Stimulated activated CD4-positive, alpha-beta T cell treated with anti-CD3 and anti-CD28 coated beads, Interleukin-4, amount 100 ng/mL, for 4 hours (primary cell): ENCODE measurements at places on chromosomes 2 and 18.

- DNase-seq = no peak
These were observed 80.2 kb upstream of the PKDCC start for GRCh38 chr2:41967476-41968181.

- DNase-seq = no peak
These were observed 147.7 kb upstream of the DPP10 start for GRCh38 chr2:114294741-114295140.

DNA sequence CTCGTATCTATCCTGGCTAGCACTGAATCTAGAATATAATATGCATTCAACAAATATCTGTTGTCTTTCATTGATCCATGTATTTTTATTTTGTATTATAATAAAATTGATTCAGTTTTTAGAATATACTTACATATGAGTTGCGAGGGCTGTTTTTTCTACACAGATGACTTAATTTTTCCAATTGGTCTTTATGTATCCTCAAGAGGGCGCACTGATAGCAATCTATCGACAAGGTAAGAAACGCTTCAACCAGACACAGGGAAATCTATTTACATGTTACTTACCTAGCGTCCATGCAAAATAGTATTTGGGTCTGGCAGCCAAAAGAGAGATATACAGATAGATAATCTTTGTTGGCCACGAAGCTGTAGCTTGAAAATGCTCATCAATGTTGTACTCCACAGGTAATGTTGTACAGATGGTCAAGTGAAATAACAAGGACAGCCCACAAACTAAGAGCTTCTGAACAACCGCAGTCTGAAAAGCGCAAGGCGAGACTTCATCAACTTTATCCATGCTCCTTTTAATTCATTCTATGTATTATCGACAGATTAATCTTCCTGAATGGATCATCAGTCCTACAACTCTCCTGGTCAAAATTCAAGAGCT, 35.5 kb upstream of the KIDINS220 start:
- DNase-seq = no peak

GRCh38 chr2:120863146-120863545, 127.5 kb downstream of the GLI2 start:
- DNase-seq = no peak

DNA sequence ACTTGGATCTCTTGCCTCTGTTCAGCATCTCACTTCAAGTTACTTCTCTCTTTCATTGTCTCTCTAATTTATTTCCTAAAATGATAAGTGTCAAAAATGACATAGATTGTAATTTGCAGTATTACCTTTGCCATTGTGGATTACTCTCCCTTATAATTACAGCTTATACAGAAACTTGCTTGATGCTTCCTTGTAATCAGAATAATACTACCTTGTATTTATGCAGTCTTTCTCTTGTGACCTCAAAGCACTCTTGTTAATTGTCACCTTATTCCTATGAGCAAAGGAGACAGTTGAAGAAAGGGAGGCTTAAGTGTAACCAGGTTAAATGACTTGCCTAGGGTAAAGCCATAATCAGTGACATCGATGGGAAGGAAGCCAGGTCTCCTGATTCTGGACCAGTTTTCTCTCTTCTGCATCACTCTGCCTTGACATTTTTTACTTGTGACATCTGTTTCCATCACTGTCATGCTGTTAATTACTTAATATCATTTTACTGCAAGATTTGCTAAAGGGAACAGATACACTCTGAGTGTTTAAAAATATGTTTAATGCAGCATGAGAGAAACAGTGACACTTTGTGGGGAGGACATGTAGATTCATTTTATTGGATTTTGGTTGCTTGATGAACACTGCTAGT, 388.6 kb downstream of the PARD3B start:
- no peak for DNase-seq

GRCh38 chr2:232473467-232473890, 14.2 kb downstream of the ECEL1 start:
- no peak for DNase-seq

GRCh38 chr2:212141499-212141898, 397.1 kb downstream of the ERBB4 start:
- no peak for DNase-seq

DNA sequence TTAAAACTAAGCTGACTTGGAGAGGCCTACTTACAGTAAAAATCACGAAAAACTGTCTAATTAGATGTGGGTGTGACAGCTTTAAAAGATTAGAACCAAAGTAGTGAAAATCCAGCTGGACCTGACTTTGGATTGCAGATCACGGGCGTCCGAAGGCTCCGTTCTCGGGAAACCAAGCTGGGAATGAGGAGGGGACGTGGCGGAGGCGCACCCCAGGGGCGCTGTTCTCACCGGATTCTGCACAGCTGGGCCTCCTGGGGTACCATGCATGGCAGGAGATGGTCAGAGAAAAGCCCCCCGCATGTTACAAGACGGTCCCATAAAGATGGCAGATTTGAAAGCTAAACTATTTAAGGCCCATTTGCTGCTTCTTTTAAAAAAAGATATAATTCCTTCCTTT, 5.0 kb upstream of the OTOS start:
- DNase-seq = no peak

DNA sequence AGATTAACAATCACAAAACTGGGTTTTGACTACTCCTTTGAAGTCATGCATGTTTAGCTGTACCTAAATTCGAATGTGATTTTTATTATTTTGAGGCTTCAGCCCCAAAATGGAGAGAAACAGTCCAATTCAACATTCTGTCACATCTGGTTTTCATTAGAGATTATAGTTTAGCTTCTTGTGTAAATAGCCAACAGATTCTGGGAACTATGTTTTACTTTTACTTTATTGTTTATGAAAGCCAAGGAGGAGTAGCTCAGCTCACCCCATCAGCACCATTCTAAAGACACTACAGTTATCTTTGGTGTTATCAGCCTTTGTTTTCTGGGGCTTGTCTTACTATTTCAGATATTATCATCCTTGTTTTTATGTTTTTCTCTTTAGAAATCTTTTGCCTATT, 465.0 kb upstream of the CWC22 start:
- DNase-seq = no peak

DNA sequence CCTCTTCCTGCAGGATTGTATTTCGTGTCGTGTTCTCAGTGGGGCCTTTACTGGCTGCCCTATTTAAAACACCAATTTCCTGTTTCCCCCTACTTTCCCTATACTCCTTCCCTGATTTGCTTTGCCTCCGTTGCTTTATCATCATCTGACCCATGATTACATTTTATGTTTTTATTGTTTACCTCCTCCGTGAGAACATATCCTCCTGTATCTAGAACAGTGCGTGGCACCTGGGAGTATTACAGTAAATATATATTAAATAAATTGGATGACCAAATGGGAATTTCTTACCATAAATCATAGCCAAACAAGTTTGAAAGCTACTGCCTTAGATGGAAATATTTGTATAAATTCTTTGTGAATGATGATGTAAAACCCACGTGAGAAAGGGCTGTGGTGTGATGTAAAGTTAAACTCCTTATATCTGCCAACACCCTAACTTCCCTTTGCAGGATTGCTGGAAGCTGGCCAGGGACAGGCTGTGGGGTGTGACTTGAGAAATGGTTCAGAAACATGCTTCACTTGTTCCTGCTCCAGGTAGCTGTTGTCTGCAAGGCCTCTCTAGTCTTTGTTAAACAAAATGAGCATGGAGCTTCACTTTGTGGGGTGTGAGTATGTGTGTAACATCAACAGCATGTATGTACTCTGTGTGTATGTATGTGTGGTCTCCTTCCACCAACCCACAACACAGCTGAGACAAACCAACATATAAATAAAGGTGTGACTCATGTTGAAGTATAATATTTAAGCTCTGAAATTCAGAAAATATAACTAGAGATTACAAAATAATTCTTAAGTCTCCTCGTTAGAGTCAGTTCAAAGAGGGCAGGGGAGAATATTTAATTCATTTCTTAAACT, 40.3 kb downstream of the LHCGR start:
- no peak for DNase-seq

DNA sequence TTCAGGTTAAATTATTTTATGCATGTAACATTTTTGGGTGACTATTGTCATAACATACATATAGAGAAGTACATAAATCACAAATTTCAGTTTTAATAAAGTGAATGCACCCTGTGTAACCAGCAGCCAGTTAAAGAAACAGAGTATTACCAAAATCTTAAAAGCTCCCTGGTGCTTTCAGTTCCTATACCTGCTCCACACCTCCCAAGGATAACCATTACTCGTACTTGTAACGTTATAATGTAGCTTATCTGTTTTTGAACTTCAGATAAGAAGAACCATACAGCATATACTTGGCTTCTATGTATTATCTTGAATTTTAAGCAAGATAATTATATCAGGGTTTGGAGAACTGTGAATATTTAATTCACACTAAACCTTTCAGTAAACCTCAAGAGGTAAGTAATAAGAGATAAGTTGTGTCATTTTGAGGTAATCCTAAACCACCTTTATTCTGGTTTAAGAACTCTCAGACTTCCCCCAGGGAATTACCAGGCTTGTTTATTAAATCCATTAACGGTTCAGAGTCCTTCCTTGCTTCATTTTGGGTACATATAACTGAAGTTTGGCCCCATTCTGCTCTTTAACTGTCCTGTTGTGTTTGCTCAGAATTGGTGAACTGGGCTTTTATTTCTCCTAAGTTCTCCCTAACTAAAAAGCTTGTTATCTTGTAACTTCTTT, 58.6 kb downstream of the LCLAT1 start:
- no peak for DNase-seq

GRCh38 chr18:8754995-8755960, 49.9 kb downstream of the MTCL1 start:
- DNase-seq = no peak

DNA sequence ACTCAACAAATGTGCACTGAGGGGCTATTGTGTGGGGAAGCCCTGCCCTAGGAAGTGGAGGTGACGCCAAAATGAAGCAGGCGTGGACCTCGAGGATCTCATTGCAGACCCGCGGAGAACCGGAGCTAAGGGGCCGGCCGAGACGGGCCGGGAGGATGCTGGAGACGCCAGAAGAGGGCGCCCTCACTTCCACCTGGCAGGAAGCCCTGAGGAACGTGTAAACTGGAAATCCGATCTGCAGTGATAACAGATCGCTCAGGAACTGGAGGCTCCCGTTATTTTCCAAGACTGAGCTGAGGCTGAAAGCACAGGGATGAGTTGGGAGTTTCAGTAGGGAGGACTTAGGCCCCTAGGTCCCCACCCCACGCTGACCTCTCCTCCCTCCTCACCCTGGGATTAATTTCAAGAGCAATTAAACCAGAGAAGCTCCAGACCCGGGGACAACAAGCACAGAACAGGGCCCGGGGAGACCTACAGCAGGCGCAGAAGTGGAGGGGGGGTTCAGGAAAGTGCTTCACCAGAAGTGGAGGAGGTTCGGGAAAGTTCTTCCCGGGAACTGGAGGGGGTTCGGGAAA, 7.7 kb upstream of the COL6A3 start:
- DNase-seq = peak; percentile 75

DNA sequence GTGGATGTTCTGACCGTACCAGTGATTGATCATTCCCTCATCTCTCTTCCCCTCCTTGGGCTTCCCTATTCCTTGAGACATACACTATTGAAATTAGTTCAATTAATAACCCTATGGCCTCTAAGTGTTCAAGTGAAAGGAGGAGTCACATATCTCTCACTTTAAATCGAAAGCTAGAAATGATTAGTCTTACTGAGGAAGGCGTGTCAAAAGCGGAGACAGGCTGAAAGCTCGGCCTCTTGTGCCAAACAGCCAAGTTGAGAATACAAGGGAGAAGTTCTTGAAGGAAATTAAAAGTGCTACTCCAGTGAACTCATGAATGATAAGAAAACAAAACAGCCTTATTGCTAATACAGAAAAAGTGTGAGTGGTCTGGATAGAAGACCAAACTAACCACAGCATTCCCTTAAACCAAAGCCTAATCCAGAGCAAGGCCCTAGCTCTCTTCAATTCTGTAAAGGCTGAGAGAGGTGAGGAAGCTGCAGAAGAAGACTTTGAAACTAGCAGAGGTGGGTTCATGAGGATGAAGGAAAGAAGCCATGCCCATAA, 144.4 kb upstream of the LYPD6 start:
- no peak for DNase-seq

DNA sequence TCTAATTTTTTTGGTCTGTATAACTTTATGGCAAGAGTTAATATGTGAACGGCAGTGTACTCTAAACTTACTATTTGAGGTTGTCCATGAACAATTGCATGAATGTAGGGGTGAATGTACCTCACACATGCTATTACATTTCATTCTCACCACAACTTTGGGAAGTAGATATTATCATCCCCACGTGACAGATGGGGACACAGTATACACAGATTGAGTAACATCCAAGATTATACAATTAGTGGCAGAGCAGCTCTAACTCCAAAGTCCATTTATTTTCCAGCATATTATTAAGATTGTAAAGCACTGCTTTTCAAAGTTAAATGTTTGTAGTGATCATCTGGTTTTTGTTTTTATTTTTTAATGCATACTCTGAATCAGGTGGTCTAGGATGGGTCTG, 622.1 kb upstream of the ZEB2 start:
- DNase-seq = no peak

- DNase-seq = no peak
These were observed 181.8 kb upstream of the RAB6C start for GRCh38 chr2:129797489-129798300.

DNA sequence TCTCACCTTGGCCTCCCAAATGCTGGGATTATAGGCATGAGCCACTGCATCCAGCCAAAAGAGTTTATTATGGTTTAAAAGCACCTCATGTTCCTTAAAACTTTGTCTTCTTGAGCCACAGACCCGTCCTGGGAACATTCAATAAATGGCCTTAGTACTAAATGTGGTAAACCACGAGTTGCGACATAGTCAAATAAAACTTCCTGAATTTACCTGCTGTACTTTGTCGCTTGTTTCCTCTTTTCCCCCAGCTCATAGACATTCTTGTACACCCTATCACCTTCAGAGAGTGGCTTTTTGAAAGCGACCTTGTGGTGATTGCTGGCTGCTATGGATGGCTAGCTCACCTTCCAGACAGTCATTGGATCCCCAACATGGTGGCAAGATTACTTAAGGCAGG, 310.4 kb downstream of the LRRTM1 start:
- DNase-seq = no peak

GRCh38 chr2:24877646-24878045, 42.4 kb downstream of the ADCY3 start:
- no peak for DNase-seq

DNA sequence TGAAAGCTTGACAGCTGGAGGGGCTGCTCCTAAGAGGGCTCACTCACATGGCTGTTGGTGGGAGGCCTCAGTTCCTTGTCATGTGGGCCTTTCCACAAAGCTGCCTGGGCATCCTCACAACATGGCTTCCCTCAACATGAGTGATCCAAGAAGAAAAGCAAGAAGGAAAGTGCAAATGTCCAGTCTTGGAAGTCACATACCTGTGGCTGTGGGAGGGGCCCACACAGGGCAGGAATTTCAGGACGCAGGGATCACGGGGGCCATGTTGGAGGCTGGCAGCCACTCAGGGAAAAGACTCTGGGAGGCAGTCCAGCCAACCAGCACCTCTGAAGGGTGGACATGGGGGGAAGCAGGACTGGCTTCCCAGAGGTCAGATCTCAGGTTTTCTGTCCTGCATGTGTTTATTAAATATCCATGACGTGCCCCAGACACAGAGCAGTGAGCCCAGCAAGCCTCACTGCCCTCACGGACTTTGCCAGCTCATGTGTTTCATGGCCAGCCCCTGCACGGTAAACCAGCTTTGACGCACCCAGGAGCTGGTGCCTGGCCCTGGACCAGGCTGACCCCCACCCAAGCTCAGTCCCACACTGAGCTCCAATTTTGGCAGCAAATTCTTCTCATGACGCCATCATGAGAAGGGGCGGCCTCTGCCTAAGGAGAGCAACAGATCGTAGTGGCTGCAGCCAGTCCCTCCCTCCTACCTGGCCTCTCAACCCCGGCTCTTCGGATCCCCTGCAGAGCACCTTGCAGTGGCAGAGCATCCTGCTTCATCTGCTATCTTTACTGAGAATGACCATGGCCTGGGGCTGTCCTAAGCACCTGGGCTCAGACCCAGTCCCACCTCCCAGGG, 34.7 kb upstream of the GPR17 start:
- no peak for DNase-seq
